ENCODE measurements at places on chromosomes 2 and 18.

DNA sequence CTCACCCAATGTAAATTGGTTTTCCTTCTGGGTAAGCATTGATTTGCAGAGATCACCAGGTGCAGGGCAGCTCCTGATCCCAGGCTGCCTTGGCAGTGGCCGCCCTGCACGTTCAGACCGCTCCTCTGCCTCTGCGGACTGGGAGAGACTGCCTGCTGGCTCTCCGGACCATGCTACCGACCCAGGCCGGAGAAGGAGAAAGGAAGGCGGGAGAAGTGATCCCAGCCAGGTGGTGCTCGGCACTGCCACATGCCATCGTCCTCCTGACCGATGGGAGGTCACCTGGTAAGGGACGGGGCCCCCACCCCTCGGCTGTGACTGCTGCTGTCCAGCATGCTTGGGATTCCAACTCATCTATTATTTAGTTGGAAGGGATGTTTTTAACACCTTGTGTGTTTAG, 108.1 kb upstream of the POU3F3 start:
- no peak for DNase-seq

- DNase-seq = no peak
These were observed 112.0 kb downstream of the CYP26B1 start for GRCh38 chr2:72035518-72036172.

DNA sequence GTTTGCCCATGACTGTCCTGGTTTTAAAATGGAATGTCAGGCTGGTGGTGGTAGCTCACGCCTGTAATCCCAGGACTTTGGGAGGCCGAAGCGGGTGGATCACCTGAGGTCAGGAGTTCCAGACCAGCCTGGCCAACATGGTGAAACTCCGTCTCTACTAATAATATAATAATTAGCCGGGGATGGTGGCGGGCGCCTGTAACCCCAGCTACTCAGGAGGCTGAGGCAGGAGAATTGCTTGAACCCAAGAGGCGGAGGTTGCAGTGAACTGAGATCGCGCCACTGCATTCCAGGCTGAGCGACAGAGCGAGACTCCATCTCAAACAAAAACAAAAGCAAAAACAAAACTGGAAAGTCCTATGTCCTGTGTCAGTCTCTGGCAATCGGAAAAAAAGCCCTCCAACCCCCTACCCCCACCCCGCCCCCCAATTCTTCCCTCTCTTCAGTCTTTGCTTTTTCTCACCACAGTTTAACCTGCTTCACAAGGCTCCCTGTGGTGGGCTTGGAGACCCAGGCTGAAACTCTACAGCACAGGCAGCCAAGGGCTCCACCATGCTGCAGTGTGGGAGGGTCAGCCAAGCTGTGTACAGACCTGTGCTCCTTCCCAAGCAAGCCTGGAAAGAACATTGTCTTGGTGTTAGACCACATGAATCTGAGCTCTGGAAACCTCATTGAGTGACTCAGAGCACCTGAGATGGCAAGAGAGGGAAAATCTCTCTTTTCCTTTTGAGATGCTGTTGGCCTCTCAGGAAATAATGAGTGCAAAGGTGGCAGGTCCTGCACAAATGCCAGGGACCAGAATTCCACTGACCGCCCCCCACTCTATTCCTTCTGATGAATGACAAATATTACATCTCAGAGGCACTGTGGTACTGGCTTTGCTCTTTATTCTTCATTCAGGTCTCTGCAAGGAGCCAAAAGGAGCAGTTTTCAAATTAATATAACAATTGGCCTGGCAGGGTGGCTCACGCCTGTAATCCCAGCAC, 16.7 kb downstream of the MYCN start:
- no peak for DNase-seq

- DNase-seq = no peak
These were observed 877 bp downstream of the INHBB start for GRCh38 chr2:120346667-120347358.

GRCh38 chr2:218047536-218048225, 21.4 kb upstream of the RUFY4 start:
- no peak for DNase-seq

DNA sequence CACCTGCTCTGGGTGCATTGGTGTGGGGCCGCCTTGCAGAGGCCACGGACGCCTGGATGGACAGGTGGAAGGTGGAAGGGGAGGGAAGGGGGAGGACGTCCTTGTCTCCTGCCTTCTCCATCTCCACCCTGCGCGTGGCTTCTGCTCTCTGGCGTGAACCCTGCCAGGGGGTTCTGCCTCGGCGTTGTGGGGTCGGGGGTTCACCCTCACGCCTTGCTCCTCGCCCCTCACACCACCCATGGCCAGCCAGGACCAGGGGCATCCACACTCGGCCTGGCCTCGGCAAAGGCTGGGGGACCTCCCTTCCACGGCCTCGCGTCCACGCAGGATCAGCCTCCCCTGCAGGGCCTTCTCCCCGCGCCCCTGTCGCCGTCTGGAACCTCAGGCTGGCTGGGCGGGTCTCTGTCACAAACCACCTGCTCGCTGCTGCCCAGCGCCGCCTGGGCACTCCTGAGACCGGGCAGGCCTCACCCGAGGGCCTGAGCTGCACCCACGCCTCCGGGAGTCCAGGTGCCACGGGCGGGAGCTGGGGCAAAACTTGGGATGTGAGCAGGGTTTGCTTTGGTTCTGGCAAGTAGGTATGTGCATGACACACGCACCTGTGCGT, 655.9 kb downstream of the GALR1 start:
- DNase-seq = no peak

- no peak for DNase-seq
These were observed 75.9 kb upstream of the DYNAP start for GRCh38 chr18:54515149-54515548.

- no peak for DNase-seq
These were observed 2.1 kb downstream of the MDH1 start for GRCh38 chr2:63590626-63591408.

GRCh38 chr2:66457545-66457944, 22.6 kb downstream of the MEIS1 start:
- no peak for DNase-seq

- no peak for DNase-seq
These were observed 11.2 kb upstream of the SP5 start for GRCh38 chr2:170703776-170704476.

- no peak for DNase-seq
These were observed 29.9 kb downstream of the CYP26B1 start for GRCh38 chr2:72117718-72118117.

DNA sequence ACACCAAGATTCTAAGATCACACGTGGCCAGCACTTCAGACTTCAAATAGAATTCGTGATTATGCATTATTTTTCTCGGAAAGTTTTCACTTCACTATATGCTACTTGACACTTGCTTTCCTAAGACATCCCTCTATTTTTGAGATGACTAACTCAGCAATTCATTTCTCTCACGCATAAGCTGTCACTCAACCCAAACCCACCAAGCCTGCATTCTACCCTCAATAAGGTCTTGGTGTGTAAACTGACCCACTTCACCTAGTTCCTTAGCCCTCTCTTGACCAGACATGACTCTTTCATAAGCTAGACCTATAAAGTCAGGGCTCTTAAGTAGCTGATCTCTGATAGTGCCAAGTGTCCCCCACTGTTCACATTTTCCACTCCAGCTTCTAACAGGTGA, 11.7 kb downstream of the CKAP2L start:
- DNase-seq = no peak

DNA sequence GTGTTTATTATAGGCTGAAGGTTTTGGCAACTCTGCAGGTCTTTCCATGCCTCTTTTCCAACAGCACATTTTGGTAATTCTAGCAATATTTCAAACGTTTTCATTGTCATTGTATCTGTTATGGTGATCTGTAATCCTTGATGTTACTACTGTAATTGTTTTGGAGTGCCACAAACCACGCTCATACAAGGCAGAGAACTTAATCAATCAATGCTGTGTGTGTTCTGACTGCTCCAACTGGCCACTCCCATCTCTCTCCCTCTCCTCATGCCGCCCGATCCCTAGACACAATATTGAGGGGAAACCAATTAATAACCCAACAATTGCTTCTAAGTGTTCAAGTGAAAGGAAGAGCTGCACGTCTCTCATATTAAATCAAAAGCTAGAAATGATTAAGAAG, 32.9 kb downstream of the HDLBP start:
- DNase-seq = no peak

DNA sequence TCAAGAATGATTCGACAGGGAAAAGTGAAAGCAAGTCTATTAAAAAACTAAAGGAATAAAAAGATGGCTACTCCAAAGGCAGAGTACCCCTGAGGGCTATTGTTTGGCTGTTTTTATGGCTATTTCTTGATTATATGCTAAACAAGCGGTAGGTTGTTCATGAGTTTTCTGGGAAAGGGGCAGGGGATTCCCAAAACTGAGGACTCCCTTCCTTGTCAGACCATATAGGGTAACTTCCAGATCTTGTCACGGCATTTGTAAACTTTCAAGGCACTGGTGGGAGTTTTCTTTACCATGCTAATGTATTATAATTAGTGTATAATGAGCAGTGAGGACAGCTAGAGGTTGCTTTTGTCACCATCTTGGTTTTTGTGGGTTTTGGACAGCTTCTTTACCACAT, 474.9 kb upstream of the MC4R start:
- no peak for DNase-seq

- DNase-seq = no peak
These were observed 1.5 kb upstream of the NR4A2 start for GRCh38 chr2:156333951-156334495.

DNA sequence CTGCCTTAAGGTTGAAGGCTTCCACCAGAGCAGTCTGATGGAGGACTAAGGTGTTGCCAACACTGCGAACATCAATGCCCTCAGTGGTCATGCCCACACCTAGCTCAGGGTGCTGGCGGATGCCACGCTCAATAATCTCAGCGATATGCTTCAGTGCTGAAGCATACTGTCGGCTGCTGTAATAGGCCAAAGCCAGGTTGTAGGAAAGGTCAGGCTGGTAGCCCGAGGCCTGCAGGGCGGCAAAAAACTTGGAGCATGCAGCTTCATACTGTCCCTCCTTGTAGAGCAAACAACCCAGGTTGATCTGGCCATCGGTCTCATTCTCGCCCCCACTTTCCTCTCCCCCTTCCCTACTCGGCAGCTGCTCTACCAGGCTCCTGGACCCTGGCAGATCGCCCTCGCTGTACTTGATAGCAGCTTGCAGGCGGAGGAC, 159.4 kb downstream of the AGPS start:
- DNase-seq = no peak

GRCh38 chr18:11305507-11305906, 156.1 kb upstream of the PIEZO2 start:
- no peak for DNase-seq

GRCh38 chr2:232418466-232419244, 12.0 kb downstream of the ALPG start:
- no peak for DNase-seq

DNA sequence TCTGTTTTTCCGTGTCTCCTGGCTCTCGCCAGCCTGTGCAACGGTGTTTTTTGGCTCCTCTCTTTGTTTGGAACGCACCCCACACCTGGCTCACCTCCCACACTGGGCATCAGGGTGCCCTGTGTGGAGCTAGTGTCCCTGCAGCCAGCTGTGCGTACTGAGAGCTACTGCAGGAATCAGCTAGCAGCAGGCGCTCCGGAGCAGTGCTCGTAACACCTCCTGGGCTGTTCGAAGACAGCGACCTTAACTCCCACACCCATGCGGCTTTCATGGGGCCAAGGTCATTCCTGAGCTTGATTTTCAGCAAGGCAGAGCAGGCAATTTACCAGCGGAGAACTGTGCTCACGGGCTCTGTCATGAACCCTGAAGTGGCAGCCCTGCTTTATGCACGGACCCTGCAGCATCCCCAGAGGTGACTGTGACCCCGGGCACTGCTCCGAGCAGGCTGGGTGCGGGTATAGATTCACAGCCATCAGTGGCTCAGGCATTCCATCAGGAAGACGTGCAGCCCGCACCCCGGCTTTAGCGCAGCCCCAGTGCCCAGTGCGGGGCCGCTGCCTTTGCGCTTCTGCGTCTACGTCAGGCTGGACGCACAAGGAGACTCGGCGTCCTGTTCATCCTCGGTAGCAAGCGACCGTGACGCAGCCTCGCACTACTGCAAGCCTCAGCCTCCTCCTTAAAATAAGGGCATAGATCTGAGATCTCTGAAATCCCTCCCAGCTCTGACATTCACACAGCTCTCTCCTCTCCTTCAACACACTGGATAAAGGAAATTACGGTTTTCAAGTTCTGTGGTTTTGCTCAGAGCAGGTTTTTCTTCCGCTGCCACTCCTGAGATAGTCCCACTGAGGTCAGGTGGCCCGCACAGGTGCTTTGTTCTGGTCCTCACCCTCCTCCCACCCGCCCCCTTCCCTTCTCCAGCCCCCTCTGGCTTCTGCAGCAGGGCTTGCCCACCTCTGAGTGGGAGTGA, 58.2 kb downstream of the ADI1 start:
- no peak for DNase-seq

DNA sequence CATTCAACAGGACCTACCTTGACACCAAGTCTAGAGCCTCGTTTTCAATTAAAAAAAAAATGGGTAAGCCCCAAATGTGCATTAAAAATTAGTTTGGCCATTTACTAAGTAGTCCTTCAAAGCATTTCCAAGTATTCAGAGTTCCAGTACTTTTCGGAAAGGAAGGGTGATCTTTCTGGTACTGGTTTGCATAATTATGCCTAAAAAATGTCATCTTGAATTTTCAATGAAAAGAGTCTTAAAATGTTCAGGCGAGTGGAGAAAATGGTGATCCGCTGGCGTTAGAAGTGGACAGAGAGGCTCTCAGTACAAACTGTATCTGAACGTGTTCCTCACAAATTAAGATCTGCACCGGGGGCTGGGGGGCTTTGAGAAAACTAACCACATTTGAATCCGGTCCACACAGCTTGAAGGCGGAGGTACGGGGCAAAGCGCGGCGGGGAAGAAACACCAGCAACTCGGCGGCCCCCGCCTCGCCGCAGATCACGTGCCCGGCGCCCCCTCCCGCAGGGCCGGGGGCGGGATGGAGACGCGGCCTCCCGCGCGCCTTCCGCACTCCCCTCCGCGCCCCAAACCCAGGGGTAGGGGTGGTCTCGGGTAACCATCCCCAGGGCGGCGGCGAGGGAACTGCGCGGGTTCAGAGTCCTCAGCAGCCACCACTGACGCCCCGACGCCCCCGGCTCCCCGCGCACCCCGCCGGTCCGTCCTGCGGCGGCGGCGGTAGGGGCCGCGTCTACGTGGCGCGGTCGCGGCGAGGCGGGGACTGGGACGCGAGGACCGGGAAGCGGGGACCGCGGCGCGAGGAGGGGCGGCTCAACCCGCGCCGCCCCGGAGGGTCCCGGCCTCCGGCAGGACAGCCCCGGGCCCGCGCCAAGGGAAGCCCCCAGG, 564 bp downstream of the LPIN2 start:
- DNase-seq = no peak

DNA sequence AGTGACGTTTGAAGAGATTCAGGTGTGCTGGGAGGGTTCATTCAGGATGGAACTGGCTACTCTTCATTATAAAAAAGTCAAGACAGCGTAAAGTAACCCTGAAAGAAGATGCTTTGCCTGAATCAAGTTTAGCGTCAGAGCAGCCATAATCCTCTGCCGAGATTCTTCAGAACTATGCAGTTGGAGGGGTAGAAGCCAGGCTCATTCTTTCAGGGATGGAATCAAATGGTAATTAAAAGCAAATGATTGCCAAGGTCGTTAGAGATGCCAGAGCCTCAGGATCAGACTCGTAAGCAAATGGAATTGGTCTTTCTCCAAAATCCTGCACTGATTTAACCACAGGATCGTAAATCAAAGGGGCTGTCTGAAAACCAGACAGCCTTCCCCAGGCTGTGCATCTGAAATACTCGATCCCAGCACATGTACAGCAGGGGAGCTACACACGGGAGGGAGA, 21.9 kb downstream of the APCDD1 start:
- DNase-seq = no peak

GRCh38 chr2:141260911-141261310, 869.9 kb downstream of the LRP1B start:
- no peak for DNase-seq

All from GM19239 (cell line).